GM04503 (cell line): ENCODE measurements at places on chromosomes 5 and 9.

DNA sequence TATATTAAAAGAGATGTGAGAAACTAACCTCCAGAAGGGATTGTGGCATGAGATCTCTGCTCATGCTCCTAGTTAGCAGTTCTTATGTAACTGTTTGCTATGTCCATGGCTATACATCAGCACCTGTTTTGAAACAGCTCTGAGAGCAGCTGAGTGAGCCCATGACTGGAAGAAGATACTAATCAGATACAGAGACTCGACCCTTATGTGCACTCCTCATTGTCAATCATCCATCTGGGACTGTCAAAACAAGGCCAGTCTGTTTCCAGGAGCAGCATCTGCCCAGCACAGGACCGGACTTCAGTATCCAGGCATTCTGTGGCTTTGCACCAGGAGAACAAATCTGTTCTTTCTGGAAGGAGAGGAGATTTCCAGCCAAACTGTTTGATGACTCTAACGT is 77.7 kb downstream of the EFNA5 start:
- no peak for DNase-seq

DNA sequence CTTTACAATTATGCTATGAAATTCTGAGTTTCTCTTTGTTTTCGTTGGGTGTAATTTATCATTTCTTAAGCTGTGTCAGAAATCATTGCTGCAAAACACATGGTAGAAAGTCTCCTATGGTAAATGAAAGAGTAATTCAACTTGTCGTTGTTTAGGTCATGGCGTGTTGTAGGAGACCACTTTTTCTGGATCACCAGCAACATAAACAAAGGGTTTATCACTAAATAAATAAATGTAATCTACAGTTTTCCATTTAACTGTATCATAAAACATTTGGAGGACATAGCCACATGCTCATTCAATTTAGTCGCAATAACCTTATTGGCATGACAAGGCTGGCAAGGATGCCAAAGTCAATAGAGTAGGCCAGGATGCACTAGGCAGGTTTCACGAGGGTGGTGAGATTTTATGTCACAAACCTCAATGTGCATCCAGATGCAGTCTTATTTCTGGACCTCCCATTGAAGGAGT is 154.4 kb upstream of the ERCC6L2 start:
- DNase-seq = no peak

DNA sequence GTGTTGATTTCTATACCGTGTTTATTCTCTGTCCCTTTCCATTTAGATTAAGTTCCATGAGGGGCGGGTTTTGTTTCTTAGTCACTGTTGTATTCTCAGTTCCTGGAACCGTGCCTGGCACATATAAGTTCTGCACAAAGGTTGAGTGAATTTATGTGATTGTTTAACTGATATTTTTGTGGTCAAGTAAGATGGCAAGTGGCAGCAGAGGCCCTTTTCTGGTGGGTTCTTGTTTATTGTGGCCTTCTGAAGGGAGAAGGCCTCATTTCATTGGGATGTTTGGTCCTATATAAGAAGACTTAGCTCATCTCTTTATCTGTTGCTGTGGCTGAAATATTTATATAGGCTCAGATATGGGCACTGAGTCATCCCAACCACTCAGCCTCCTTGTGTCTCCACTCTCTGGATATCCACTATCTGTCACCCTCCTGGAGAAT is 262.5 kb downstream of the PSAT1 start:
- no peak for DNase-seq

DNA sequence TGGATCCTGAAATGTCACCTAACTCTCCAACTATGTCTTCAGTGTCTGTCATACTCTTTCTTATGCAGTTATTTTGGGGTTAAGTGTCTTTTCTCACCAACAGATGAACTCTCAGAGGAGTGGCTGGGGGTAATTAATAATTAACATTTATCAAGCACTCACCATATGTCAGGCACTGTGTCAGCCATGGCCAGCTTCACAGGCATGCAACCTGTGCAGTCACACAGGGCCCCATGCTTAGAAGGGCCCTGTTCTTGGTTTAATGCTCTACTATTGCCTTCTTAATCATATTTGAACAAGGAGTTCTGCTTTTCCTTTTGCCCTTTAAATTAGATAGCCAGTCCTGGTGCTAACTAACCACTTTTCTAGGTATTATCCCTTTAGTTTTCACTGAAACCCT is 3.4 kb upstream of the GRPEL2 start:
- DNase-seq = no peak

DNA sequence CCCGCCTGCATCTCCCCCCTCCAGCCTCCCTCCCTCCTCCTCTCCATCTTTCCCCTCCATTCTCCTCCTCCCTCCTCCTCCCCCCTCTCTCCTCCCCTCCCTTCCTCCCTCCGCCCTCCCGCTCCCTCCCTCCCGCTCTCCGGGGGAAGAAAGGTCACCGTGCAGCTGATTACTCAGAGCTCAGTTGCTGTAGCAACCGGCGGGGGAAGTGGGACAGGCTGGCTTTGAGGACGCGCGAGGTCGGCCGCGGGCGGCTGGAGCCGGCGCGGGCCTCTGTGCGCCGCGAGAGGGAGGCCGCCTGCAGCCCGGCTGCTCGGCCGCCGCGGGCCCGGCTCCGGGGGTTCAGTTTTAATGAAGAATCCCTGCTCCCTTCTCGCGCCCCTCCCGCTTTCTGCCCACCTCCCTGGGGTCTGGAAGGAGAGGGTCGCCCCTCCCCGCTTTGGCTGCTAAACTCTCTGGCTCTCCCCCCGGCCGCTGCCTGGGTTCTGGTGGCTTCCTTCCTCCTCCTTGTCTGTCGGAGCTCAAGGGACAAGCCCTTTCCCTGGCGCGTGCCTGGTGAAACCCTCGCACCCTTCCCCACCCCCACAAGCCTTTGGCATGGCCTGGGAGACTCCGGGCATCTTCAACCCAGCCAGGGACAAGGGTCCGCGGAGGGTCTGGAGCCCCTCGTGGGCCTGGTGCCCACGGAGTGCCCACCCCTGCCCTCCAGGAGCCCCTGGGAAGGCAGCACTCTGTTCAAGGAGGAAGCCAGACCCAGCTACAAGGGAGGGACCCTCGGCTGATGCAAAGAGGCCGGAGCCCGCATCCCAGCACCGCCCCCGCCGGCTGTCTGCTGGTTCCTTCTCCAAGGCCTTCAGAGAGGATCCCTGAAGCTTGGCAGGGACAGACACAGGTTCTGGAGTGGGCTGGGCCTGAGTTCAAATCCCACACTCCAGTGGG is 160.3 kb downstream of the C9orf50 start:
- DNase-seq = peak; percentile 94

GRCh38 chr9:1554081-1555035 is 460.8 kb upstream of the SMARCA2 start:
- no peak for DNase-seq

DNA sequence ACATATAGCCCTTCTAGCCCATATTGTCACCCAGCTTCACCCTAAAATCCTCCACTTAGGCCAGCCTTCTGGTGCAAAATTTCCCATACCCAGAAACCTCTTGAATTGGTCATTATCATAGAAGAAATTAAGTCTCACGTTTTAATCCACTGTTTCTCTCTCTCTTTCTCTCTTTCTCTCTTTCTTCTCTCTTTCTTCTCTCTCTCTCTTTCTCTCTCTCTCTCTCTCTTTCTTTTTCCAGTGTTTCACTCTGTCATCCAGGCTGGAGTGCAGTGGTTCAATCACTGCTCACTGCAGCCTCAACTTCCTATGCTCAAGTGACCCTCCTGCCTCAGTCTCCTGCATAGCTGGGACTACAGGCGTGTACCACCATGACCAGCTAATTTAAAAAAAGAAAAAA is 363.4 kb downstream of the TMEM167A start:
- DNase-seq = no peak

GRCh38 chr5:176525677-176526076 is 11.5 kb downstream of the RNF44 start:
- DNase-seq = no peak

GRCh38 chr5:161201558-161201957 is 345.0 kb downstream of the GABRB2 start:
- DNase-seq = no peak

DNA sequence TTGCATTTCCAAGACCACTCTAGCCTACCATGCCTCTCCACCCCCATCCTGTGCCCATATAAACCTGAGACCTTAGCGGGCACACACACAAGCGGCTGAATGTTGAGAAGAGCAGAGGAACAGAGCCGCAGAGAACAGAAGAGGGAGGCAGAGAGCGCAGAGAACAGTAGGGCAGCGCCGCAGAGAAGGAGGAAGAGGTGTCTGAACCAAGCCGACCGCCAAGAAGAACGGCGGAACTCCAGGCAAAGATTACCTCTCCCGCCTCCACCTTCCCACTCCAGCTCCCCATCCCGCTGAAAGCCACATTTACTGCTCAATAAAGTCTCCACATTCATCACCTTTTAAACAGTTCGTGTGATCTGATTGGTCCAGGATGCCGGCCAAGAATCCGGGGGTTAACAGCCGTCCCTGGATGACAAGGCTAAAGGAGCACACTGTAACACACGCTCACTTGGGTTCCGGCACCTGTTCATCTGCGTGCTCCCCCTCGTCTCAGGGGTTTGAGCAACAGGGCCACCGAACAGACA is 33.2 kb downstream of the GRIN3A start:
- DNase-seq = no peak

GRCh38 chr5:131570757-131571156 is 64.3 kb downstream of the RAPGEF6 start:
- DNase-seq = no peak

GRCh38 chr5:139178589-139178917 is 19.6 kb downstream of the SIL1 start:
- no peak for DNase-seq

DNA sequence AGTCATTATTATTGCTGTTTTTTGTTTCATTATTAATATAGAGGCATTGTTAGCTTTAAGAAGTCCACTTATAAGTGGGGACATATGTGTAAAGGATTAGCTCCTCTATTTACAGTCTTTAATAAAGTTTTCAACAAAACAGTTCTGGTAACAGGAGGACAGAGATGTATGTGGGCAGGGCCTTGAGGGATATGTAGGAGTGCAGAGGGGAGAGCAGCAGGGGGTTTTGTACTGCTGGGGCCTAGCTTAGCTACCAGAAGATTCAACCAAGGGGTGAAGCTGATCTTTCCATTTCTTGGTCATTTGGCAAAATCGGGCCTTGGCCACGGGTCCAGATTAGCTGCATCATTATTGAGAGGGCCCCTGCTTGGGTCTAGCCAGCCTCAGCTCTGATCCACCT is 89.9 kb downstream of the PPARGC1B start:
- DNase-seq = no peak

DNA sequence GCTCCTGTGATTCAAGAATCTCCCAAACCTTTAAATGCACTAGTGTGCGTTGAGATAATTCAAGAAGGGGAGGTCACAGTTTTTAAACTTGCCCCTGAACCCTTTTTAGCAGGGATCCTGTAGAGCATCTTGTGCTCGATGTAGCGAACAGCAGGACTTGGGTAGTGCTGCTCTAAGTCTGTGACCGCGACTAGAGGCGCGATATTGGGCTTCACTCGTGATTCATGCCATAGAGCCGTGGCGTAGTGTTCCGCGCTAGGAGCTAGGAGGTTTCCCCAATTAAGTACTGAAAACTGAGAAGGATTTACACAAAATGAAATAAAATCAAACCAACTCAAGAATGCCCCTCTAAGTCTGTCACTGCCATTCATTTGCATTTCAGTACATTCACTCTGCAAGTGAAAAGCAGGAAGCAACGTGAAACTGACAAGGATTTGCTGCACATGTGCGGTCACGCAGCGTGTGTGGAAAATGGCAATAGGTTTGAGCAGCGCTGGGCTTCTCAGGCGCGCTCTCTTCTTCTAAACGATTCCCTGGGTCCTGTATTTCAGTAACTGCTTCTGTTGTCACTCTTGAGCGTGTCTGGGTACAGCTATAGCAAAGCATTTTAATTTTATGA is 1135.9 kb upstream of the WWC1 start:
- no peak for DNase-seq

DNA sequence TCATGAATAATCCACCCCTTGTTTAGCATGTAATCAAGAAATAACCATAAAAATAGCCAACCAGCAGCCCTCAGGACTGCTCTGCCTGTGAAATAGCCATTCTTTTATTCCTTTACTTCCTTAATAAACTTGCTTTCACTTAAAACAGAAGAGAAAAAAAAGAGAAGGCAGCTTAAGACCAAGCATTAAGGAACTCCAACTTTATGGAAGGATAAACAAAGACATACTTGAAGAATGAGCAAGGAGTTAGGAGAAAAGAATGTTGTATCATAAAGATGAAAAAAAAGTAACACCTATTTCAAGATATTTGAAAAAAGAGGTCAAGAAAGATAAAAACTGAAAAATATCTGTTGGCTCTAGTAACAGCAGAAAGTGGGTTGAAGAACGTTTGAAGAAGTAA is 107.6 kb downstream of the RNF180 start:
- DNase-seq = no peak

DNA sequence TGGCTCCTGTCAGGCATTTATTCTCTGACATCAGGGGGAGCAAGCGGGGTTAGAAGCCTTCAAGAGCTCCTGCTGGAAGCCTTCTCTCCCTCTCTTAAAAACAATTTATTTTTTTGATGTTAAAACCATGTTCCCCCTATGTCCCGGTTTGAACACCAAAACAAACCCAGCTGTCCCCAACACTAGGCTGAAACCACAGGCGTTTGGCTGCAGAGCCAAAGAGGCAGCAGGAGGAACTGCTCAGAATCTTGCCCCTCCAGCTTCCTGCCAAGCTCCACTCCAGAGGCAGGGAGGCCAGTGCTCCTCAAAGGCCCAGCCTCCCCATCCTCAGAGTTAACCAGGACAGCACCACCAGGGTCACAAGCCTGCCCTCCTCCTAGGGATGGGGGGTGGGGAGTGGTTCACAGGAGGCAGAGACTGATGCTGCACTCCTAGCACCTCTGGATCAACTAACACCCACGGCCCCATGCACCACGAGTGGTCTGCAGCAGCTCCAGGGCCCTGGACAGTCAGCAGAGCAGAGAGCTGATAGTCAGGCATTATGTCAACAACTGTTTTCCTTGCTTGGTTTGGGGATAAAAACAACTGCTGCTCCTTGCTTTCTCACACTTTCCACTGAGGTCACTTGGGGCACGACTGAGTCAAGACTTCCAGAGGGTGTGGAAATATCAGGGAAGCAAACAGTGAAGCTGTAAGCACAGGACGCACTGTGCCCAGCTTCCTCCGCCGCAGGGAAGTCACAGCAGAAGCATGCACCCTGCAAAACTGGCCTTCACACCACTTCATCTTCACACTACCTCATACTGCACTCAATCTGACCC is 96.5 kb upstream of the ADRA1B start:
- DNase-seq = peak; percentile 31

- no peak for DNase-seq
Observed at GRCh38 chr9:96008502-96009222, 133.2 kb downstream of the ERCC6L2 start.

GRCh38 chr5:77029376-77029885 is 773 bp upstream of the AGGF1 start:
- no peak for DNase-seq
